Colonic mucosa (tissue), 4 donors: ENCODE measurements at places on chromosomes 16 and 17. TPM values are rescaled to one million over a fixed set of nuclear protein-coding genes. Genes with fewer than 3 reads are reported as not detected.
A peak's percentile ranks its signal among the peaks of the same experiment; 100 is the strongest.

Gene TPSG1
- total RNA-seq = 32.6 TPM

DNA sequence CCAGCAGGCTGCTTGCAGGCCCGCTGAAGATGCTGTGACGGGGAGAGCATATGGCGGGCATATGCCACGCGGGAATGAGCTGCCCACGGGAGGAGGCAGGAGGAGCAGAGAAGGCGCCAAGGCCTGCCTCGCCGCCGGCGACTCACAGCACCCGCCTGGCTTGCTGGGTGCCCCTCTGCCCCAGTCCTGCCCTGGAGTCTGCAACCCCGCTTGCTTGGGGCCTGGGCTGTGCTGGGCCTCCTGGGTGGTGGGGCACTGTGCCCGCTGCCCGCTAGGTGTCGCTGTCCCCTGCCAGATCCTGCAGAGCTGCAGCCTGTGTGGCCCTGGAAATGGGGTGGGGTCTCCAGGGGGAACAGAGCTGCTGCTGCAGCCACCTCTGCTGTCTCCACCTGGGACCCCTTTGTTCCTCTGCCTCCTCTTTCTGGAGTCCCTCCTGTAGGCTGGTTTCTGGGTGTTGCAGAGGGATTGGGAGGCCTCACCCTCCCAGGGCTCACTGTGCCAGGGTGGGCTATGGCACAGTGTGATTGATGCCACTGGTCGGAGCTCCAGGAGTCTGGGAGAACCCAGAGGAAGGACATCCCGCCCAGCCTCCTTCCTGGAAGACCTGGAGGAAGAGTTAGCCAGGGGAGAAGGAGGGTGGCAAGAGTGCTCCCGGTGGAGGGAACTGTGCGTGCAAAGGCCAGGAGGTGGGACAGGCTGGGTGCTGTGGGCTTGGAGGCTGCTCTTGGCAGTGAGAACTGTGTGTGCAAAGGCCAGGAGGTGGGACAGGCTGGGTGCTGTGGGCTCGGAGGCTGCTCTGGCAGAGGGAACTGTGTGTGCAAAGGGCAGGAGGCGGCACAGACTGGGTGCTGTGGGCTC is 141.0 kb upstream of the CIBAR2 start:
- H3K27me3 ChIP-seq = no peaks in the 10 kb centered on the region
- H3K4me3 ChIP-seq = no peak overlapping the region
- DNase-seq = peak; percentile 56
- no peaks in the 10 kb centered on the region for H3K36me3 ChIP-seq
- no peaks in the 10 kb centered on the region for H3K4me1 ChIP-seq

Gene TBC1D26
- not detected for total RNA-seq

DNA sequence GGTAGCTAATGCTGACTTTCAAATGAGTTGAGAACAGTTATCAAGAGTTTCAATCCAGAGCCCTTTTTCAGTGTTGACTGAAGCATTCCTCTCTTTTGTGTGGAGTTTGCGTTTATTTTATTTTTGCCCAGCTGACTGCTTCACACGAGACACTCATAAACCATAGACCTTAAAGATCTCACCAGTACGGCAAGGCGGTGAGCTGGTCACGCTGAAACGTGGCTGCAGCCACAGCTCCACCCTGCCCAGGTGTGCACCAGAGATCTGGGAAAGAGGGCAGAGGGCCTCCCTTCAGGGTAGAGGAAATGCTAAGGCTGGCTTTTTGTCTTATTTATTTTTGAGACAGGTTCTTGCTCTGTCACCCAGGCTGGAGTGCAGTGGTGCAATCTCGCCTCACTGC is 112.2 kb downstream of the AATF start:
- peaks cover 3% of the 10 kb centered on the region for H3K36me3 ChIP-seq
- H3K4me1 ChIP-seq = no peaks in the 10 kb centered on the region
- no peak overlapping the region for H3K27ac ChIP-seq
- H3K4me3 ChIP-seq = no peak overlapping the region

- no peaks in the 10 kb centered on the region for H3K36me3 ChIP-seq
- H3K4me1 ChIP-seq = no peaks in the 10 kb centered on the region
- DNase-seq = no peak
- no peak overlapping the region for H3K4me3 ChIP-seq
- H3K27me3 ChIP-seq = no peaks in the 10 kb centered on the region
Observed at GRCh38 chr16:12517310-12517694, 286.4 kb downstream of the CPPED1 start.

DNA sequence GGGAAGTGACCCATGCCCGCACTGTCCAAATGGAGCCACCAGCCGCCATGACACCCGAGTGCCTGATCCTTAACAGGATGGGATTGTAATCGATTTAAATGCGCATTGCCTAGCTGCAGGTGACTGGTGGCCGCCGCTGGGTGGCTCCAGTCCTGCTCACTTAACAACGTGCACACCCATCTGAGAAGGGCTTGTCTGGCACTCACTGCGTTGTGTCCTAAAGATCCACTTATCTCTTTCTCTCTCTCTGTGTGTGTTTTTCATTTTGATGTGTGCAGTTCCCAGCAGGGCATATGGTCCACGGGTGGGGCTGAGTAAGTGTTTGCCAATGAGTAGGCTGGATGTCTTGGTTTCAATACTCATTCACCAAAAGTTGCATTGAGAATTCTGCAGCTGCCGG is 80.6 kb downstream of the IRF8 start:
- H3K27ac ChIP-seq = no peak overlapping the region
- H3K27me3 ChIP-seq = no peaks in the 10 kb centered on the region
- H3K4me1 ChIP-seq = peaks cover 11% of the 10 kb centered on the region
- no peaks in the 10 kb centered on the region for H3K36me3 ChIP-seq
- peak; percentile 60 for DNase-seq

- no peaks in the 10 kb centered on the region for H3K36me3 ChIP-seq
- no peak overlapping the region for H3K27ac ChIP-seq
Observed at GRCh38 chr17:80949451-80950421, 41.9 kb upstream of the CHMP6 start.

Gene ACE
- 45.2 TPM for total RNA-seq

Gene NKD1
- 2.3 TPM for total RNA-seq

Gene EFCAB5
- total RNA-seq = 1.6 TPM

Gene NECAB2
- total RNA-seq = 0.42 TPM

DNA sequence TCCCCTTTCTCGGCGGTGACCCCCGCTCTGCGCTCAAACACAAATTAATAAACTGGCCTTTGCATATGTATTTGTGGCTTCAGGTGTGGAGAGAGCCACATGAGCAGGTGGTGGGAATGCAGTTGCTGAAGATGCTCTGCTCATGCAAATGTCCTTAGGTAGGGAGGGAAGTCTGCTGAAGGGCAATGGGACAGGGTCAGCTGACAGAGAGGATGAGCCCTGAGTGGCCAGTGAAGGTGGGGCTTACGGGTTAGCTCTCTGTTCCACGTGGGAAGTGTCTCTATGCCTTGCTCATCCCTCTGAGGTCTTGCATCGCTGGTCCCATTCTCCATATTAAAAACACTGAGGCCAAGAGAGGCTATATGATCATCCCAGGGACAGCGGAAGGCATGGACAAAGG is 74.2 kb upstream of the CCL1 start:
- no peak for DNase-seq
- H3K4me3 ChIP-seq = no peak overlapping the region

DNA sequence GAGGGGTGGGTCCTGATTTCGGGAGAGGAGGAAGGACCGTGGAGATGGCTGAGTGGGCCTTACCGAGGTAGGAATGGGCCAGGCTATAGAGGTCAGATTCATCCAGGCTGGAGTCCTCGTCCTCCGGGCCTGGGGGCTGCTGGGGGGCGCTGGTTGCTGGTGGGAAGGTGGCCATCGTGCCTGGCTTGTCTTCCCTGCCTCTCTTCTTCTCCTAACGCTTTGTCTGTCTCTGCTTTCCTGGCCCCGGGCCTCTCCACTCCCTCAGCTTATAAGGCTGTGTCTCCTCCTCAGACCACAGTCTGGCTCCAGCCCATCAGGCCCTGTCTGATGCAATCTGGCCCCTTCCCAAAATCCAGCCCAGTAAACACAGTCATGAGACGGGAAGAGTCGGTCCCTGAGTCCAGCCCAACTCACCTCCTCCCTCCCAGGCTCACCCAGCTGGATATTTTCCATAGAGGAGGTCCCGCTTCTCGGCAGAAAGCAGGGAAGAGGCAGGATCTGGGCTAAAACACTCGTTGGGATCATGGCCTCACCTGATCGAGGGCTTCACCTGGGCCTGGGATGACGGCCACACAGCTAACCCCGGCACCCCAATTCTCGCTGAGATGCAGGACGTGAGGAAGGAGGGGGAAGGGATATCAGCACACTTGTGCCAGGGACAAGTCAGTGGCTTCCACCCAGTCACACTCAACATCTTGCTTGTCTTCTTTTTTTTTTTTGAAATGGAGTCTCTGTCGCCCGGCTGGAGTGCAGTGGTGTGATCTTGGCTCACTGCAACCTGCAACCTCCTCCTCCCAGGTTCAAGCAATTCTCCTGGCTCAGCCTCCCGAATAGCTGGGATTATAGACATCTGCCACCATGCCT is at the start of gene NUPR1:
NUPR1 (minus strand) TSS at position 242 of the 864 bp plus-strand sequence; CDS start at position 175, 67 bp downstream.
- H3K27me3 ChIP-seq = no peaks in the 10 kb centered on the region
- H3K4me1 ChIP-seq = peaks cover 4% of the 10 kb centered on the region
- DNase-seq = peak; percentile 97
- peak within 1 kb of the TSS; percentile 90 for H3K27ac ChIP-seq
- H3K4me3 ChIP-seq = peak within 1 kb of the TSS; percentile 45

Gene PPL
- 11.5 TPM for total RNA-seq

Gene CCDC102A
- 2.5 TPM for total RNA-seq

Gene SEZ6L2
- total RNA-seq = 12.1 TPM

Gene ABCC11
- not detected for total RNA-seq

- no peaks in the 10 kb centered on the region for H3K4me1 ChIP-seq
- DNase-seq = no peak
- H3K36me3 ChIP-seq = no peaks in the 10 kb centered on the region
Observed at GRCh38 chr16:55077266-55077665, 146.6 kb downstream of the IRX5 start.

Gene DNAAF8
- total RNA-seq = 0.61 TPM

Gene RAMP2
- total RNA-seq = 8.4 TPM

Gene SCGB1C2
- not detected for total RNA-seq

- no peak overlapping the region for H3K4me3 ChIP-seq
- H3K27me3 ChIP-seq = no peaks in the 10 kb centered on the region
- no peaks in the 10 kb centered on the region for H3K4me1 ChIP-seq
- H3K27ac ChIP-seq = no peak overlapping the region
- peaks cover 15% of the 10 kb centered on the region for H3K36me3 ChIP-seq
Observed at GRCh38 chr16:15689290-15689689, 39.2 kb downstream of the NDE1 start.

DNA sequence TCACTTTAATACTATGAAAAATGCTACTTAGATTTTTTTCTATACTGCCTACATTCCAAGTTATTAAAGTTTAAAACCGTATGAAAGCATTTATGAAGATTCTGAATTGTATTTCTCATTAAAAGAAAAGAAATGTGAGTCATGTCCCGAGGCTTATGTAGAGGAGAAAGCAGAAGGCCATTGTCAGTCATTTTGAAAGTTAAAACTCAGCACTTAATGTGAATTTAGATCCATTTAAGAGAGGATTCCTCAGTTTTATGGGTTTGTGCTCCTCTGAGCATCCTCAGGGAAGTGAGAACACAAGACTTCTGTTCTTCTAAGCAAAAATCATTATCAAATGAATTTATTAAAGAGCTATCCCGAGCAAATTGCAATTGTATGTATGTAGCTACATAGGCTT is 11.8 kb downstream of the C17orf75 start:
- H3K27me3 ChIP-seq = no peaks in the 10 kb centered on the region
- H3K4me3 ChIP-seq = no peak overlapping the region
- no peak overlapping the region for H3K27ac ChIP-seq
- no peaks in the 10 kb centered on the region for H3K36me3 ChIP-seq

GRCh38 chr17:27245230-27245696 is 48.7 kb upstream of the WSB1 start:
- no peaks in the 10 kb centered on the region for H3K36me3 ChIP-seq
- no peak overlapping the region for H3K4me3 ChIP-seq
- no peaks in the 10 kb centered on the region for H3K27me3 ChIP-seq
- H3K27ac ChIP-seq = peak overlapping the region; percentile 57
- peak; percentile 88 for DNase-seq

Gene ADAM11
- 0.42 TPM for total RNA-seq

Gene TP53TG3
- total RNA-seq = not detected

Gene TEX19
- total RNA-seq = not detected

Gene ANKRD40
- total RNA-seq = 25.1 TPM

Gene BAHCC1
- 26.3 TPM for total RNA-seq

GRCh38 chr16:87297918-87298631 is 19.1 kb downstream of the C16orf95 start:
- DNase-seq = no peak
- H3K36me3 ChIP-seq = no peaks in the 10 kb centered on the region
- H3K4me3 ChIP-seq = no peak overlapping the region
- no peaks in the 10 kb centered on the region for H3K4me1 ChIP-seq
- H3K27ac ChIP-seq = no peak overlapping the region

- H3K27me3 ChIP-seq = no peaks in the 10 kb centered on the region
- no peaks in the 10 kb centered on the region for H3K36me3 ChIP-seq
- H3K27ac ChIP-seq = no peak overlapping the region
- H3K4me1 ChIP-seq = peaks cover 54% of the 10 kb centered on the region
Observed at GRCh38 chr17:78719630-78720298, 62.3 kb downstream of the CYTH1 start.

- DNase-seq = no peak
- no peaks in the 10 kb centered on the region for H3K27me3 ChIP-seq
- H3K4me3 ChIP-seq = no peak overlapping the region
- H3K27ac ChIP-seq = no peak overlapping the region
- no peaks in the 10 kb centered on the region for H3K4me1 ChIP-seq
Observed at GRCh38 chr16:47643323-47644000, 182.3 kb downstream of the PHKB start.

GRCh38 chr16:24645739-24646645 is 83.5 kb upstream of the TNRC6A start:
- DNase-seq = peak; percentile 22
- H3K27me3 ChIP-seq = no peaks in the 10 kb centered on the region
- H3K27ac ChIP-seq = no peak overlapping the region
- H3K4me1 ChIP-seq = no peaks in the 10 kb centered on the region
- H3K4me3 ChIP-seq = no peak overlapping the region

DNA sequence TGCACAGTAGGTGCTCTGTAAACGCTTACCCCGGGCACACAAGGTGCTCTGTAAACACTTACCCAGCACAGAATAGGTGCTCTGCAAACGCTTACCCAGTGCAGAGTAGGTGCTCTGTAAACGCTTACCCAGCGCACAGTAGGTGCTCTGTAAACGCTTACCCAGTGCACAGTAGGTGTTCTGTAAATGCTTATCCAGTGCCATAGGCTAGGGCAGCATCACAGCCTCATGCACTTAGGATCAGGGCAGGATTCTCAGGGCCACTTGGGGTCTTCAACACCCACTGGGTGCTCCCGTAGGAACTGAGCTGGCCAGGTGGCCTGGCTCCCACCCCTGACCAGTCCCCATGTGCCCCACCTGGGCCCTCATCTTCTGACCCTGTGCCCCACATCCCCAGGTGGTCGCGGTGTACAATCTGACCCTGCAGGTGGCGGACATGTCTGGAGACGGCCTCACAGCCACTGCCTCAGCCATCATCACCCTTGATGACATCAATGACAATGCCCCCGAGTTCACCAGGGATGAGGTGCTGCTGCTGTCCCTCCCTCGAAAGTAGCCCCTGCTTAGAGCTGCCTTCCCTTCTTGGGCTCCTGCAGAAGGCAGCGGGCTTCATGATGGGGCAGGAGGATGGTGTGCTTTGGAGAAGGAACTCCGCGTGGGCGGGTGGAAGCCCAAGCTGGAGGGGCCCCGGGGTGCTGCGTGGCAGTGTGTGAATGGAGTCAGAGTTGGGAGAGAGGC is 13.1 kb downstream of the SLC22A31 start:
- H3K4me3 ChIP-seq = no peak overlapping the region
- H3K36me3 ChIP-seq = no peaks in the 10 kb centered on the region
- DNase-seq = no peak
- no peak overlapping the region for H3K27ac ChIP-seq
